Activated CD4-positive, alpha-beta T cell treated with anti-CD3 and anti-CD28 coated beads, Interleukin-2, amount 10 ng/mL, durations not matched to agents 7 days and 5 days (primary cell): ENCODE measurements at places on chromosomes 3 and 15. TPM values are rescaled to one million over a fixed set of nuclear protein-coding genes. Genes with fewer than 3 reads are reported as not detected.

The IL17RB gene
- 3.7 TPM for total RNA-seq

The OGG1 gene
- total RNA-seq, result 42.3 TPM

The SLC9C1 gene
- not detected for total RNA-seq

The LRTM1 gene
- total RNA-seq, result not detected

The SENP8 gene
- 1.2 TPM for total RNA-seq

The MRPL3 gene
- total RNA-seq, result 86.7 TPM
